MCF 10A (cell line): ENCODE measurements at places on chromosomes 11 and 22.

DNA sequence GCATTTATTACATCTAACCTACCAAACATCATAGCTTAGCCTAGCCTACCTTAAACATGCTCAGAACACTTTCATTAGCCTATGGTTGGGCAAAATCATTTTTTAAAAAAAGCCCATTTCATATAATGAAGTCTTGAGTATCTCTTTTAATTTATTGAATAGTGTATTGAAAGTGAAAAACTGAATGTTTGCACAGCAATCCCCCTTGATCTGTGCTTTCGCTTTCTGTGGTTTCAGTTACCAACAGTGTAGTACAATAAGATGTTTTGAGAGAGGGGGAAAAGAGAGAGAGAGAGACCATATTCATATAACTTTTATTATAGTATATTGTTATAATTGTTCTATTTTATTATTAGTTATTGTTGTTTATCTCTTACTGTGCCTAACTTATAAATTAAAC lies 8.4 kb upstream of the MAP6 start:
- no peak for DNase-seq

GRCh38 chr22:22703715-22704114 lies 59.3 kb downstream of the GGTLC2 start:
- peak; percentile 87 for DNase-seq

- DNase-seq = no peak
Observed at GRCh38 chr11:81245791-81246190, 1487.9 kb downstream of the FAM181B start.

GRCh38 chr22:41256254-41257253 lies 15.8 kb upstream of the CHADL start:
- peak; percentile 89 for DNase-seq

DNA sequence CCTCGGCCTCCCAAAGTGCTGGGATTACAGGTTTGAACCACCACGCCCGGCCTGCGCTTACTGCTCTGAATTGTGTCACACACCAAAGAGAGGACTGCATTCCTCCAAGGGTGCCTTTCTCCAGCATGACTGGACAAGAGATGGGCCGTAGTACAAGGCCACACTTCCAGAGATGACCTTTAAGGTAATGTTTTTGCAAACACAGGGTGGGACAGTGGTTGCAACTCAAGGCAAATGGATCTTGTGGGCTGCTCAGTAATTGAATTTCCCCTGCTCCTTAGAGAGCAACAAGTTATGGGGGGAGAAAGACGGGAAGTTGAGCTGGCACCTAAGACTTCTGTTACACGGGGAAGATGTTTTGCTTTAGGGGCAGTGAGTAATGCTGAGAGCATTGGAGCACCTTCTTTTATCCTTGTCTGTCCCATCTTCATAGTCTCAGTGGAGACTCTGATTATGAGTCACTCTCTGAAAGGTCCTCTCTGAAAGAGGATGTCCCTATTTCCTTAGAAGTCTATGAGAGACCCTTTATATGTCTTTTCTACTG lies 66.3 kb downstream of the C11orf91 start:
- DNase-seq = peak; percentile 80

- no peak for DNase-seq
Observed at GRCh38 chr22:29596408-29596807, 7.0 kb upstream of the NF2 start.

DNA sequence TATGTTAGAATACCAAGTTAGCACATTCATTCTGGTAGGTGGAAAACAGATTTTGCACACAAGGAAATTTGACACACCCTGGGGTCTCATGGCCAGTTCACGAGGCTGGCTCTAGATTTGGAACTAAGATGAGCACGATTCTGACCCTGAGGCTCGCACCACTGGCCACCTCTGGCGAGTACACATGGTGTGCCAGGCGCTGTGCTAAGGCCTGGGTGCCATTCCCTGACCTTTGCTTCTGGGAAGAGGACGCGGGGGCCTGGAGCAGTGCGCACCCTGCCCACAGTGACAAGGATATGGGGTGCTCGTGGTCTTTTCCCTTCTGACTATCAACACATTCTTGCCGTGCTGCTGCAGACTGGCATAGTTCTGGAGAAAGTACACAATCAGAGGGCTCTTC lies 29.5 kb upstream of the DMC1 start:
- no peak for DNase-seq

DNA sequence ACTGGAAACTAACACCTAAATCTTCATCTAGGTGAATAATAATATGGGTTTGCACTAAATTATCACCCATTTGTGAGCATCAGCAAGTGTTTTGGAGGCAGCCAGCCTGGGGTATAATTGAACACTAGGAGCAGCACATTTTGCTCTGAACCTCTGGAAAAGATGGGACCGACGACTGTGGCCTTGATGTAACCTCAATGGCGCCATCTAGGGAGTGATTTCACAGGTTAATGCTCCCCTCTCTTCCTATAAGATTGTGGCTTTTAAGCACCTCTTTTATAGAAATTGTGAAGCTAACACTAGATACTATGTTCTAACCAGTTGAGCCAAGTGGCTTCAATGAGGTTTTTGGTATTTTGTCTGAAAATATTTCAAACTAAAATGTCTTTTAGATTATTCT lies 203.7 kb downstream of the NELL1 start:
- peak; percentile 0 for DNase-seq
